Panc1 (cell line): ENCODE measurements at places on chromosomes 7 and 10.
A peak's percentile ranks its signal among the peaks of the same experiment; 100 is the strongest.

- DNase-seq, result no peak
Observed at GRCh38 chr7:155963771-155964195, 151.5 kb upstream of the SHH start.

- no peak for DNase-seq
Observed at GRCh38 chr7:96833676-96834453, 124.2 kb upstream of the SEM1 start.

DNA sequence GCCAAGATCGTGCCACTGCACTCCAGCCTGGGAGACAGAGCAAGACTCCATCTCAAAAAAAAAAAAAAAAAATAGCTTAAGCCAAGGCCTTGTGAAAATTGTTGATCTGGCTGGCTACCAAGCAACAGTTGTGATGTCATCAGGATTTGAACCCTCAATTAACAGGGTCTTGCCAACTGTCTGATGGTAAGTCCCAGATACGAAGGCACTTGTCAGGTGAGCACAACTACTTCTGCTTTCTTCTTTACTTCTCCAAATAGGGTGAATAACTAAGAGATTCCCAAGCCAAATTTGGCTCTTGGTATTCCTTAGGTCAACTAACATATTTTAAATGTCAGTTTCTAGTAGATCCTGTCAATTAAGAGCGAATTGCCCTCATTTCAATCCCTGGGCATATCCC lies 47.4 kb downstream of the ANKRD61 start:
- DNase-seq, result no peak

DNA sequence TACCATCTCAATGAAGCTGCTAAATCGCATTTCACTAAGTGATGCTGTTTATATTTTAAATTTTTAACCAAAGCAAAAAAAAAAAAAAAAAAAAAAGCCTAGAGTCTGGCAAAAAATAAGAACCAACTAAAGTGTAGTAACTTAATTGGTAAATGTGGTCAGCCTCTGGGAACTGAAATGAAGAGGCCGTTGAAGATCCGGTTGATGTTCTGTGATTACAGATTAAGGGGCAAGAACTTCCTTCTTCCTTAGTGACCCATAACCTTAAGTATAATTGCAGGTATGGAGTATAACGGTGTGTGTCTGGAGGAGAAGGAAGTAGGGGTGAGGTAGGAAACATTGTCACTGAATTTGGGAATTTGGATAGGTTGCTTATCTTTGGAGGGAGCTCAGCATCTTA lies 7.7 kb upstream of the SRGN start:
- no peak for DNase-seq

DNA sequence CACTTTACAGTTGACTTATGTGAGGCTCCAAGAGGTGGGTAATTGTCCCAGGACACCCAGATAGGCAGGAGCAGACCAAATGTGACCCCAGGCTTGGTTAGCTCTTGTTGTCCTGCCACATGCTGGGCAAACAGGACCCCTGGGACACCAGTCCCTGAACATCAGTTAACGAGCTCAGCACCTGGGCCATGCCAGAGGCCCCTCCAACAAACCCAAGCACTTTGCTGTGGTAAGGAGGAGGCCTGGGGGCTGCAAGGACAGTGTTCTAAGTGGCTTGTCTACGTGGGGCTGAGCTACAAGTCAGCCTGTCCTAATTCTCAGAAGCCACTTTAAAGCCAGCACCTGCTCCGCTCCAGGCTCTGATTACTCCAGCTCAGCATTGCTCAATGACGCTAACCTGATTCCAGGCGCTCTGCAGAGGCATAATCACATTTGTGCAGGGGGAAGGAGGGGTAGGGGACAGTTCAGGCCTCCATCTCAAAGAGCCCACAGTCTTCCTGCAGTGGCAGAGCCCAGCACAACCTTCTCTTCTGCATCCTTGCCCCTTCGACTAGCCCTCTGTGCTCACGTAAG lies 57.2 kb downstream of the DDC start:
- DNase-seq, result no peak

DNA sequence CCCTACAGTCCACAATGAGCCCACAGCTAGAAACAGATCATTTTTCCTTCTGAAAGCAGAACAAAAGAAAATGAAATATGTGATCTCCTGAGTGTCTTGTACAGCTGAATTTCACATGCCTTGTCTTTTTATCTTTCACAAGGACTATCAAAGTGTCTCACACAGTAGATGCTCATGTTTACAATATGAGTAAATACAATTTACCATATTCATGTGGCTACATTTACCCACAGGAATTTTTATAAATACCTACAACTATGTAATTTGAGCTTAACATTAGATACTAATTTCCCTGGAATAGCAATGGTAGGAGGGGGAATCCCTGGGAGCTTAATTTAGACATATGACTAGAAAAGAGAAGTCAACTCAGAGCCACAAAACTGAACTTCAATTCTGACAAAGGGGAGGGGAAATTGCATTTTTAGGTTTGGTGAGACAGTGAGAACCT lies 186.2 kb downstream of the MACC1 start:
- DNase-seq, result no peak

- DNase-seq, result no peak
Observed at GRCh38 chr10:103373544-103373943, 5.8 kb downstream of the TAF5 start.

DNA sequence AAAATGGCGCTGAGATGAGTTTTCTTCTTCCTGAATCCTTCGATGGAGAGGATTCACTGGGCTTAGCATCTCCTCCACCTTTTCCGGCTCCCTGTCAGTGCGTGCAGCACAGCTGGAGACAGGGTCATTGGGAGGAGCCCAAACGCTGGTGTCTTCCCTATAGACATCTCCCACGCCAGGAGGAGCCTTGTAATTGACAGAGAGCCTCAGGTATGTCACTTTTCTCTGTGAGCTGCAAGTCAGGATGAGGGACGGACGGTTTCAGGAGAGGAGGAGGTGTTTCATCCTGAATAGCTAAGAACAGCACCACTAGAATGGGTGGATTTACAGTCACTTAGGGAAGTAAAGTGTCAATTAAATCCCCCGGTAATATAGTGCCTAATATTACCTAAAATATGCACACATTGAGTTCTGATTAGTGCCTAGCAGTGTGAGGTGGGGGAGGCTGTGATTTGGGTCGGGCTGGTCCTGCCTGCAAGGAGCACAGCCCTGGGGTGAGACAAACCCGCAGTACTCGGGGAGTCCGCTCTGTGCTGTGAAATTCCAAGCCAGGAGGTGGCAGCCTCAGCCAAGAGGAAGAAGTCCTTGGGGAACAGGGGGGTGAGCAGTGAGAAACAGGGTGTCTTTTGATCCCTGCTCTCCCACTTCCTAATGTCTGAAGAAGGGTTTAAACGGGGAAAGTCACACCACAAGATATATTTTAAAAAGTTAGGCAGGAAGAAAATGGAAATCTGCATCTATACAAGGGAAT lies 28.2 kb downstream of the IL15RA start:
- no peak for DNase-seq

DNA sequence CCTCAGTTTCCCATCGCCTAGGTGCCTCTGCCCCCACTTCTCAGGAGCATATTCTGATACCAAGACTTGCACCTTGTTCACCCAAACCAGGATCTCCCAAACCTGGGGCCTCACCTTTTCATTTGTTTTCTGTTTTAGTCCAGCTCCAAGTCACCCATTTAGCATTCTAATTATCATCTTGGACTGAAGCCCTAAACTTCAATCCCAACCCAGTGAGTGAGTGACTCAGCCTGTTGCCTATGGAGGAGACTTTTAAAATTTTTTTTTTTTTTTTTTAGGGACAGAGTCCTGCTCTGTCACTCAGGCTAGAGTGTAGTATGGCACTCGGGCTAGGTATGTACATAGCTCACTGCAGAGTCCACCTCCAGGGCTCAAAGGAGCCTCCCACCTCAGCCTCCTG lies 378.9 kb upstream of the AUTS2 start:
- DNase-seq, result no peak

DNA sequence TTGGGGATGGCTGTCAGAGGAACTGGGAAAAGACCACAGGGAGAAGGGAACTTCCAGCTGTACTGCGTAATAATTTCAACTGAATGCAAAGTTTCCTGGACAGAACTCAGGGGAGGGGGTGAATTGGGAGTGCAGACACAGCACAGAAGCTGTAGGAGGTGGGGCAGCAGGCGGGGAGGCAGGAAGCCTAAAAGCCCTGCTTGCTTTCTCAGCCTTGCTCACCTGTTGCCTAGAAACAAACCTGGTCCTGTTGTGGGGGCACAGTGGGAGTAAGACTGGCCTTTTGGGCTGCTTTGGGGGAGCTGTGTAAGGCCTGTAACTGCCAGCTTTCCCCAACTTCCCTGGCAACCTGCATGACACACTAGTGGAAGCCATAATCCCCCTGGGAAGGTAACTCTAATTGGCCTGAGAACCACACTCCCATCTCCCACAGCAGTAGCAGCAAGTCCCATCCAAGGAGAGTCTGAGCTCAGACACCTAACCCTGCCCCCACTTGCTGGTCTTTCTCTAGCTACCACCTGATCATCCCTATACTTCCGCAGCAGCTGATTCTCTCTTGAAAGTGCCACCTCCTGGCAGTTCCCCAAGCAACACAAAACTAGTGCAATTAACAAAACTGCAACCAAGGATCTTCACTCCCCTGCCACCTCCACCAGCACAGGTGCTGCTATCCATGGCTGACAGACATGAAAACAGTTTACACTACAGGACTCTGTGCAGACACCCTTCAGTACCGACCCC lies 1239.3 kb downstream of the SORCS1 start:
- DNase-seq, result no peak

- no peak for DNase-seq
Observed at GRCh38 chr10:83582407-83583095, 556.8 kb upstream of the GHITM start.

- no peak for DNase-seq
Observed at GRCh38 chr7:46993396-46993795, 588.5 kb downstream of the TNS3 start.

DNA sequence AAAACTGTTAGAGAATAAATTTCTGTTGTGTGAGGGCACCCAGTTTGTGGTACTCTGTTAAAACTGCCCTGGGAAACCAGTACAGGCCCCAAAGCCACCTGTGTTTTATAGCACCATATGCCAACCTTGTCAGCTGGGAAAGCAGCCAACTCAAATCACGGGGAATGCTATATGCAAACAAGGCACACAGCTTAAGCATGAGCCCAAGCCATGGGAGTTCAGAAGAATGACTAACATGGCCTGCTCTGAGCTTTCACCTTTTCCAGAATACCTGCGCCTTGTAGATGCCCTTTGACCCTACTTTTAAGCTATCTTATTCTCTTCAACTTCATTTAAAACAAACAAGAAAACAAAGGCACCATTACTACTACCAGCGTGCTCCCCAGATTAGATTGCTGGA lies 5.5 kb upstream of the SLC25A13 start:
- DNase-seq, result no peak

GRCh38 chr7:145293228-145293701 lies 457.4 kb upstream of the TPK1 start:
- DNase-seq, result no peak

- DNase-seq, result no peak
Observed at GRCh38 chr10:79052291-79053080, 16.3 kb upstream of the ZMIZ1 start.

- DNase-seq, result no peak
Observed at GRCh38 chr10:96703358-96703757, 17.0 kb downstream of the PIK3AP1 start.

- no peak for DNase-seq
Observed at GRCh38 chr7:128136215-128136597, 104.9 kb upstream of the LEP start.

DNA sequence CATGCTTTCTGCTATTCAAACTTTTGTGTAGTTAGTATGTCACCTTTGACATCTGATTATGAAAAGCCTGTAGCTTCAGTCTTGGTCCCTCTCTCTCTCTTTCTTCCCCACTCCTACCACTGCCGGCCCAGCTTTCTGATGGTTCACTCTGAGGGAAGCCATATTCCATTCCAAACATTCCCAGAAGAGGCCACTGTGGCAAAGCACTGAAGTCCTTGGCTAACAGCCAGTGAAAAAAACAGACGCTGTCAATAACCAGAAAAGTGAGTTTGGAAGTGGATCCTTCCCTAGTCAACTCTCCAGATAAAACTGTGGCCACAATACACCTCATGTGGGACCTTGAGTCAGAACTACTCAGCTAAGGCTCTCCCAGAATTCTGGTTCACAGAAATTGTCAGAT lies 950.7 kb upstream of the PHF14 start:
- DNase-seq, result no peak

DNA sequence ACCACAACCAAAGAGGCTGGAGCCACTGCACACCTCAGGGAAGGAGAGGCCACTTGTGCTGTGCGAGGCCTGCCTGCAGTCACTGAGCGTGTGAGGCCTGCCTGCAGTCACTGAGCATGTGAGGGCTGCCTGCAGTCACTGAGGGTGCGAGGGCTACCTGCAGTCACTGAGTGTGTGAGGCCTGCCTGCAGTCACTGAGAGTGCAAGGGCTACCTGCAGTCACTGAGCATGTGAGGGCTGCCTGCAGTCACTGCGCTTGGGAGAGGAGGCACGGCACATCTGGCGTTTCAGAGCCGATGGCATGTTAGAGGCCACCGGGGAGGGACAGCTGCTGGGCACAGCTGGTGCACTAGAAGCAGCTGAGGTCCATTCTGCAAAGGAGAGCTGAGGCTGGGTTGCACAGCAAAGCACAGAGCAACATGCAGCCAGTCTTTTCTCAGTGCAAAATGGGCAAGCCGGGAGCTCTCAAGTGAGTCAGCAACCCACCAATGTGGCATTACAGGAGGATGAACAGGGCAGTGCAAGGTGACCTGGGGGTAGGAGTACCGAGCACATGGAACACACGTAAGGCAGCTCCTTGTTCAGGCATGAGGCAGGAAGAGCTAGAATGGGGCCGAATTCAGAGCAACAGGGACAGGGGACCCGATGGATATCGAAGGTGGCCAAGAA lies 540.1 kb downstream of the PTPRN2 start:
- DNase-seq, result no peak

GRCh38 chr10:17161775-17162174 lies 32.2 kb upstream of the CUBN start:
- no peak for DNase-seq

GRCh38 chr7:112104120-112104519 lies 102.1 kb downstream of the DOCK4 start:
- no peak for DNase-seq

- DNase-seq, result no peak
Observed at GRCh38 chr7:90551036-90551435, 45.1 kb upstream of the CDK14 start.

- DNase-seq, result no peak
Observed at GRCh38 chr10:85545874-85546273, 820.7 kb downstream of the GRID1 start.

DNA sequence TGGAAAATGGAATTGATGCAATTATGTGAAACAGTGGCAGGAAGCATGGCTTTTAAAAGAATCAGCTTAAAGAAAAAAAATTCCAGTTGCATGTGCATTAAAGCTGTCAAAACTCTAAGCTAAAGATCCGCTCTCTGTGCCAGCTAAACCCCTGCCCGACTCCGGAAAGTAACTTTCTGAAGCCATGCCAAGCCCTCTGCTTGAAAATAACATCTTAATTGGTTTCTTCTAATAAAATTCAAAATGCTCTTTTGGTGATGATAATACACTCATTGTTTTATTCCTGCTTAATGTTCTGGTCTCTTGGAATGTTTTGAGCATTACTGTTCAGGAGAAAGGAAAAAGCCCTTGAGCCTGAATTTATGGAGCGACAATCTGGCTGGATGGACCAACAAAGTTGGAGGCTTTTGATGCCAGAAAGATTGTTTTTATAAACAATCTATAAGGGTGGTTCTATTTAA lies 11.7 kb downstream of the SEMA3C start:
- DNase-seq, result no peak

GRCh38 chr7:142556740-142557139 lies 192.5 kb upstream of the PRSS1 start:
- DNase-seq, result peak; percentile 94

GRCh38 chr7:77450054-77450453 lies 33.9 kb upstream of the GSAP start:
- DNase-seq, result no peak

- DNase-seq, result no peak
Observed at GRCh38 chr10:1664333-1664964, 72.9 kb downstream of the ADARB2 start.
